CD4-positive, alpha-beta T cell treated with Interleukin-21 for 1 hour (primary cell): ENCODE measurements at places on chromosomes 16 and 17.

GRCh38 chr17:7173687-7174602 is 5.2 kb downstream of the ASGR1 start:
- DNase-seq = peak; percentile 58

- DNase-seq = no peak
Measured at GRCh38 chr17:76872221-76872873, 4.1 kb downstream of the MGAT5B start.

- DNase-seq = peak; percentile 79
Measured at GRCh38 chr17:35170968-35171771, 23.0 kb downstream of the SLC35G3 start.

DNA sequence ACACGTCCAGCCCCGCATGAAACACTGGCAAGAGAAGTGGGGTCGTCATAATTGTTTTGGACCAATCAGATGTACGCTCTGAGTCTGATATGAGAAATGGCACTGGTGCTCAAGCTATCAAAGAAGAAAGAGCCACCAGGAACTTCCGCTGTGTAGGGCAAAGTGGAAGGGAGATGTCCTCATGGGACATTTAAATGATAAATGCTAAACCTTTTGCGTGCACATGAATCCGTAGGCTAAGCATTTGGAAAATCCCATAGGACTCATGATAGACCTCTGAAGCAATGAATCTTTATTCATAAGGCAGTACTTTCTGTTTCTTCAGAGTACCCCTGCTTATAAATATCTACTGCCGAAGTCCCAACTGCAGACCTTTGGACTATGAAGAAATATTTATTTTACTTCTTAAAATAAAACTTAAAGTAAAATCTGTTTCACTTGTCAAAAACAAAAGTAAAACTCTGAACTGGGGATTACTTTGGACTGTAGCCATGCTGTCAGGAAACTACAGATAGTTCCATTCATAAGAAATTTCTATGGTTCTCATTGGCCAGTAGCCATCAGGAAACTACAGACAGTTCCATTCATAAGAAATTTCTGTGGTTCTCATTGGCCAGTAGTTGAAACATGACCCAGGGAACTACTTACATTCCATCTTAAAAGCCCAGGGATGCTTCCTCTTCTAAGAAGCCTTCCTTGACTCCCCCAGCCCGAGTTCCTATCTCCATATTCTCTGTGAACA is 335.1 kb downstream of the HS3ST4 start:
- DNase-seq = no peak

GRCh38 chr17:7107012-7107754 is 7.4 kb downstream of the ASGR2 start:
- no peak for DNase-seq

DNA sequence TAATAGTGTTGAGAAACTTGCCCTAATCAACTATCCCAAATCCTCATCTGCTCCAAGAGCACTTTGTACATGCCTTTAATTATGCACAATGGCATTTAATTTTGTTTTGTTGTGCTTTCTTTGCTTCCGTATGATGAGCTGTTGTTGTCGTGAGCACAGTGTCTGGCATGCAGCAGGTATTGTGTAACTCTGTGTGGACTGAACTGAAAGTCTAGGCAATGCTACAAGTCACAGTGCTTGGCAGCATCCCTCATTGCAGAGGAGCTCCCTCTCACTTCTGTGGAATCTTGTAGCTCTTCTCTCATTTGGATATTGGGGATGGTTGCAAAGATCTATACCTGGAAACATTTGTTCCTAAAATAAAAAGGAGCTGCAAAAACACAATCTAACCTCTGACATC is 502.2 kb upstream of the CA10 start:
- DNase-seq = no peak

- DNase-seq = no peak
Measured at GRCh38 chr16:89123001-89123830, 29.6 kb downstream of the ACSF3 start.

GRCh38 chr17:82896071-82897000 is 56.5 kb upstream of the ZNF750 start:
- no peak for DNase-seq

DNA sequence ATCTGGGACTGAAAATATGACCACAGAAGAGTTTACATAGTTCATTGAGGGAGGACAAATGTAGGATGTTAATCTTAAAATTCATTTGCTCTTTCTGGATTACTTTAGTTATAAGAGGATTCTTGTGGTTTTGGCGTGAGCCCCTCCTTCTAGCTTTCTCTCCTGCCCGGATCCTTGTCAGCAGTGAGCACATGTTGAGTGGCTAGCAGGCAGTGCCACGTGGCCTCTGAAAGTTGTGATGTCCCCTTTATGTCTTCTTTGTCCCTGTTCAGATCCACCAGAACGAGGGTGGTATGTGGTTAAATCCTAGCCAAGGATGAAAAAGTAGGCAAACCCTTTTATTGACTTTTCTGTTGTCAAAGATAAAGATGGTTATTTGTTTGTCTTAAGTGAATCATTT is 83.8 kb downstream of the GNAO1 start:
- no peak for DNase-seq

DNA sequence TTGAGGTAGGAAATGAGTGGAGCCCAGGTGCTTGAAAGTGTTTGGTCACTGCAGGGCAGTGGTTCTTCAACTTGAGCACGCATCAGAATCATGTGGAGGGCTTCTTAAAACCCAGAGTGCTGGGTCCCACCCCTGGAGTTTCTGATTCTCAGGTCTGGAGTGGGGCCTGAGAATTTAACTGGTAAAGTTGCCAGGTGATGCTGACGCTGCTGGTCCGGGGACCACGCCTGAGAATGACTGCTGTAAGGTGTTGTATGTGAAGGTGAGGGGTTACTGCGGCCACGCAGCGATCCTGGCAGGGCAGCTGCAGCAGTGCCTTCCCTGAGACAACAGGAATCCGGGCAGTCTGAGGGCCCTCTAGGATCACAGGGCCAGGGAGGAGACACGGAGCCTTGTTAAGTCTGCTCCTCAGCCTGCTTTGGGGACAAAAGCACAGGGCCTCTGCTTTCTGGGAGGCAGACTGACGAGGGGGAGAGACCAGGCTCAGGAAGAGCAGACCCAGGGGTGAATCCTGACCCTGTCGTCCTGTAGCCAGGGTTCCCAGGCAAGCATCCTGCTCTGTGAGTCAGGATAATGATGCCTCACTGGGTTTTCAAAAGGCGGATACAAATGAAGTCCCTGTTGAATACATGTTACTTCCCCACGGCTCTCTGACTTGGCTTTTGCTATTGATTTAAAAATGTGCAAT is 16.2 kb downstream of the CCDC42 start:
- DNase-seq = no peak

GRCh38 chr17:67528751-67529436 is 151.8 kb downstream of the PITPNC1 start:
- DNase-seq = no peak

GRCh38 chr16:28183930-28184329 is 27.8 kb downstream of the XPO6 start:
- DNase-seq = no peak

DNA sequence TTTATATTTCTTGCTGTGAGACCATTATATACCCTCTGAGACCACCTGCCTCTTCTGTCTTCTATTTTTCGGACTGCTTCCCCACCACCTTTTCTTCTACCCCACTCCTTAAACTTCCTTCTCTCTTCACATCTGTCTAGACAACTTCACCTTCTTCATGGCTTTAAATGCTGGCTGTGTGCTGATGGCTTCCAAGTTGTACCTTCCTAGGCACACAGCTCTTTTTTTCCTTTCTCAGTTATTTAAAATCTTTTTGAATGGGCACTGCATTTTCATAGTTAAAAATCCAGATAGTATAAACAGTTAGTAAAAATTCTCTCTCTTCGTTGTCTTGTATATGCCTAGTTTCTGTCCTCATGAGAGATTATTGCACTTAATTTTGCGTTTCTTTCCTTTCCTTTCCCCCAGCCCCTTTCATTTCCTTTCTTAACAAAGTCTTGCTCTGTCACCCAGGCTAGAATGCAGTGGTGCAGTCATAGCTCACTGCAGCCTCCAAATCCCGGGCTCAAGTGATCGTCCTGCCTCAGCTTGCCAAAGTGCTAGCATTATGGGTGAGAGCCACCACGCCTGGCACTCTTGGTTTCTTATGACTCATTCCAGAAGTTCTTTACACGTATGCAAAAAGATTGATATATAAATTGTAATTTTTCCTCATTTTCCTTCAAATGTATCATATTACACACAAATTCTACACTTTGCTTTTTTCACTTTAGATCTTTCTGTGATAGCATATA is 114.3 kb downstream of the NPIPB5 start:
- DNase-seq = no peak

DNA sequence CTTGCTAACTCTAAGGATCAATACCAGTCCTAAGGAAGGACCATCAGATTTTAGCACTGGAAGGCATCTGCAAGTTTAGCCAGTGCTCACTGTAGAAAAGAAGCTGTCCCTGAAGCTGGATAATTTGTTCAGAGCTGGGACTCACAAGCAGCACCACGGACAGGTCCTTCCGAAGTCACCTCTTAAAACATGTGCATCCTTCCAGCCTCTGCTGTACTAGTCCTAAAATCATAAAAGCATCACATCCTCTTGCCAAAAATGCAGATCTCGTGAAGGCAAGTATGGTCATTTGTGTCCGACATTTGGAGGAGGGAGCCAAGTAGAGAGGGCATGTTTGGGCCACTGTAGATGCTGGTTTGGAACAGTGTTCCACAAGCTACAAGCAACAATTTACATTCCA is 506.9 kb downstream of the RBFOX1 start:
- DNase-seq = no peak

GRCh38 chr16:31327646-31328225 is 27.2 kb upstream of the ITGAX start:
- no peak for DNase-seq

- DNase-seq = no peak
Measured at GRCh38 chr17:7852262-7852670, 2.6 kb upstream of the TMEM88 start.

DNA sequence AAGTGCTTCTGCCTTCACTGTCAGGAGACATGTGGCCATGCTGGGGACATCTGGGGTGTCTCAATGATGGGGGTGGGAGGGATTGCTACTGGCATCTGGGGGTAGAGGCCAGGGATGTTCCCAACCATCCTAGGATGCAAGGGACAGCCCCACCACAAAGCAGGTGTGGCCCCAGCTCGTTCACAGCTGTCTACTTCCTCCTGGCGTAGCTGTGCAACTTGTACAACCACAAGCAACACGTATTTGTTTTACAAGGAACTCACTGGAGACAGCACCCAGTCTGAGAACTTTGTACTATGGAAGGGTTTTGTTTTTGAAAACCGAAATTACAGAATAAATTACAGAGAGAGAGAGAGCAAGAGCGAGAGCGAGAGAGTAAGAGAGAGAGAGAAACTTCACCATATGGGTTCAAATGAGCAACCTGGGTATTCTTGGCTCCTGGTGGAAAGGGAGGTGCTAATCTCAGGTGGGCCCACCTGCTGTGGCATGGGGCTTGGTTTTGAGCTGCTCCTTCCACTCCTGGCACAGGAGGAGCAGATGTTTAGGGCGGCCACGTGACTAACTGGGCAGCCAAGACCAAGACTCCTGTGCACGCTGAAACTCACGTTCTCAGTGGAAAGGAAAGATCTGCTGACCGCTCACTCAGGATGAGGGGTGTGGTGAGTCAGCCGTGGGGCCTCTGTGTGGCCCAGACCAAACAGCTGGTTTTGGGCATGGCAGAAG is 17.5 kb upstream of the TNFRSF13B start:
- DNase-seq = peak; percentile 34

DNA sequence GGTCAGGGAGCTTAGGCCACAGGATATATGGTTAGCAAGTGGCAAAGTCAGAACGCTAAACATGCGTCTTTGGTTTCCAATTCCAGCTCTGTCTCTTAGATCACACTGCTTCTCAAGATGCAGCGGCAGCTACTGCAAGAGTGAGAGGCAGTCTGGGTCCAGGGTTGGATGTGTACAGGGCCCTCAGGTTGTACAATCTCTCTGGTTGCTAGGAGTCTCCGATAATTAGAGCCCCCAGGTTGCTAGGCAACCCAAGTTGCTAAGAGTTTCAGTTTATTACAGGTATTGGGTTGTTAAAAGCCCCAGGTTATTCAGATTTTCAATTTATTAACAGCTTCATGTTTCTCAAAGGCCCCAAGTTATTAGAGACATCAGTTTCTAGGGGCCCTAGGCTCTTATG is 15.5 kb upstream of the SPACA3 start:
- no peak for DNase-seq

DNA sequence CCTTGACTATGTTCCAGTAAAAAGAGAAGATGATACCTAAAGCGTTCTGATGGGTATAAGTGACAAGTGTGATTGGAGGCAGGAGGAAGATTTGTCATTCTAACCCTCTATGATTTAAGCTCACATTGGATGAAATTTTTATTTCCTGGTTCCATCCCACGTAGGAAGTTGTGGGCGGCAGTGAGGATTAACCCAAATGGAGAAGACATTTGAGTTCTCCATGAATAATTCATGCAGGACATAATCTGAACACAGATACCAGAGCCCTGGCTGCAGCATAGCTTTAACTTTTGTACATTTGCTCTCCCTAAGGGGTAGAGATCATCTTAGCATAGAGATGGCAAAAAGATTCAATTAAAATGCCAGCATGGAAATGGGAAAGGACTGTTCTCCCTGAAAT is 146.3 kb downstream of the SLC39A11 start:
- no peak for DNase-seq

- DNase-seq = no peak
Measured at GRCh38 chr17:1414001-1414574, 14.1 kb upstream of the YWHAE start.

GRCh38 chr16:66254751-66255150 is 111.7 kb upstream of the CDH5 start:
- DNase-seq = no peak

DNA sequence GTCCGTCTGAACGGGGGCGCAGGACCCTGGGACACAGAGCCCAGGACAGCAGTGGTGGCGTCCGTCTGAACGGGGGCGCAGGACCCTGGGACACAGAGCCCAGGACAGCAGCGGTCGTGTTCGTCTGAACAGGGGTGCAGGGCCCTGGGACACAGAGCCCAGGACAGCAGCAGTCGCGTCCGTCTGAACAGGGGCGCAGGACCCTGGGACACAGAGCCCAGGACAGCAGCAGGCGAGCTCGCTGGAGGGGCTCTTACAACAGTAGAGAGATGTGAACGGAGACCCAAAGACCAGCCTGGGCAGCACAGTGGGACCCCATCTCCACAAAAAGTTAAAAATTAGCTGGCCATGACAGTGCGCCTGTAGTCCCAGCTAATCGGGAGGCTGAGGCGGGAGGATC is 40.7 kb downstream of the LMF1 start:
- no peak for DNase-seq

- no peak for DNase-seq
Measured at GRCh38 chr17:45251931-45252330, 10.0 kb downstream of the SPATA32 start.

GRCh38 chr17:2120586-2121335 is 65.9 kb downstream of the HIC1 start:
- no peak for DNase-seq

GRCh38 chr16:63921737-63922295 is 1200.0 kb downstream of the CDH11 start:
- DNase-seq = no peak
